Calu3 (cell line): ENCODE measurements at places on chromosomes 3 and 15.
A peak's percentile ranks its signal among the peaks of the same experiment; 100 is the strongest.

DNA sequence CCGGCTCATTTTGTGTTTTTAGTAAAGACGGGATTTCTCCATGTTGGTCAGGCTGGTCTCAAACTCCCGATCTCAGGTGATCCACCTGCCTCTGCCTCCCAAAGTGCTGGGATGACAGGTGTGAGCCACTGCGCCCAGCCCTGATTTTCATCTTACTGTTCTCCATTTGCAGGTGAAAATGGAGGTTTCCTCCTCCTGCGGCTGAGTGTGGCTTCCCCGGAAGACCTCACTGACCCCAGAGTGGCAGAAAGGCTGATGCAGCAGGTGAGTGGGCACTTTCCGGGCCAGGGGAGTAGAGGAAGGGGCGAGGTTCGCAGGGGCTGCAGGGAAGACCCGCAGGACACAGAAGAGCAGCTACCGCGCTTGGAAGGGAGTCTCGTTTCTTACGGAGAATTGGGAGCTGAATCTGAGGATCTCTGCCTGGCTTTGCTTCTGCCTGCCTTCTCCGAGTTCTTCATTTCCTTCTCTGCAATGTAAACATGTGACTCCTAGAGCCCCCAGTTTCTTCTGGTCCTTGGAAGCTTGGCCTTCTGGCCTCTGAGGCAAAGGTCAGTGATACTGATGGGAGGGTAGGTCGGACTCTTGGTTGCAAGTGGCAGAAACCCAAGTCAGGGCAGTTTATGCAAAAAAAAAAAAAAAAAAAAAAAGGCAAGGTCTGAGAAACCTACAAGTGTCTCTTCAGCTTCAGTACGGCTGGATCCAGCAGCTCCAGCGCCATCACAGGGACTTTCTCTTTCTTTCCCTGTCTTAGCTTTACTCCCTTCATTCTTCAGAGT lies 8.9 kb downstream of the MUC20 start:
- H3K4me3 ChIP-seq: no peak overlapping the region
- no peaks in the 10 kb centered on the region for H3K27me3 ChIP-seq
- no peaks in the 10 kb centered on the region for H3K4me1 ChIP-seq
- no peak overlapping the region for H3K27ac ChIP-seq
- H3K36me3 ChIP-seq: peaks cover 31% of the 10 kb centered on the region

- H3K36me3 ChIP-seq: no peaks in the 10 kb centered on the region
- peaks cover 76% of the 10 kb centered on the region for H3K27me3 ChIP-seq
Observed at GRCh38 chr3:184549796-184550577, 11.6 kb upstream of the EPHB3 start.

DNA sequence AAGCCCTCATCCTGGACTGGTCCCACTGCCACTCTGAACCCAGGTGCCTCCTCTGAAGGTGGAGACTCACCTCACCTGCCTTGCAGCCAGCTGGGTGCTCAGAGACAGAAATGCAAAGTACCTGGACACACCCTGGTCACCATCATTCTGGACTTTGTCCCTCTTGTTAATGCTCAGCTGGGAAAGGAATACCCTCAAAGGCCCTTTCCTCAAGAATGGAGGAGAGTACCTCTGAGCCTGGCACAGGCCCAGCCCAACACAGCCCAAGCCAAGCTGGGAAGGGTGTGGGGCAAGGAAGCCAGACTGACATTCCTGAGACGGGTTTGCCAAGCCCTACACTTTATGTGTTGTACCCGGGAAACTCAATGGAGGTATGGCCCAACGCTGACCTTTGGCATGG lies 983 bp upstream of the ALAS1 start:
- H3K27ac ChIP-seq: peak overlapping the region; percentile 97
- H3K4me1 ChIP-seq: peaks cover 33% of the 10 kb centered on the region
- peak; percentile 84 for DNase-seq
- peak overlapping the region; percentile 96 for H3K4me3 ChIP-seq
- H3K27me3 ChIP-seq: no peaks in the 10 kb centered on the region
- H3K36me3 ChIP-seq: peaks cover 46% of the 10 kb centered on the region

- no peak overlapping the region for H3K4me3 ChIP-seq
- H3K27ac ChIP-seq: no peak overlapping the region
- DNase-seq: no peak
- no peaks in the 10 kb centered on the region for H3K4me1 ChIP-seq
- peaks cover 21% of the 10 kb centered on the region for H3K27me3 ChIP-seq
- H3K36me3 ChIP-seq: no peaks in the 10 kb centered on the region
Observed at GRCh38 chr3:14505001-14505802, 34.9 kb downstream of the GRIP2 start.

DNA sequence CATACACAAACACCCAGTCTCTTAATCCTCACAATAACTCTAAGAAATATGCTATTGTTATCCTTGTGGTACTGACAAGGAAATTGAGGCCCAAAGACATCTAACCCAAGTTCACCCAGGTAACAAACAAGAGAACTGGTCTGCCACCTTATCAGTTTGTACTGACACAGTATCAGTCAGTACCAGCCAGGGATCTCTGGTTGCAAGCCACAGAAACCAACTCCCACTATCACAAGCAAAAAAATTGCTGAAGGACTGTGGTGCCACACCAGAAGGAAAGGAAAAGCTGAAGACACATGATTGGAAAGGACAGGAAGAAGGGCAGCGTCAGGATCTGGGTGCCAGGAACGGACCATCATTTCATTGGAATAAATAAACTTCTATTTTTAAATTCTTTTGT lies 63.8 kb upstream of the GLCE start:
- DNase-seq: no peak
- H3K4me1 ChIP-seq: peaks cover 25% of the 10 kb centered on the region
- H3K27me3 ChIP-seq: peaks cover 83% of the 10 kb centered on the region
- no peaks in the 10 kb centered on the region for H3K36me3 ChIP-seq
- no peak overlapping the region for H3K27ac ChIP-seq

GRCh38 chr3:168647582-168647981 lies 551.9 kb upstream of the GOLIM4 start:
- no peaks in the 10 kb centered on the region for H3K27me3 ChIP-seq
- no peaks in the 10 kb centered on the region for H3K4me1 ChIP-seq
- H3K36me3 ChIP-seq: no peaks in the 10 kb centered on the region
- no peak overlapping the region for H3K4me3 ChIP-seq
- no peak overlapping the region for H3K27ac ChIP-seq

- H3K27me3 ChIP-seq: no peaks in the 10 kb centered on the region
- H3K27ac ChIP-seq: no peak overlapping the region
- DNase-seq: no peak
Observed at GRCh38 chr3:167854063-167854462, 118.5 kb downstream of the SERPINI1 start.

GRCh38 chr3:57556459-57557084 lies 498 bp downstream of the PDE12 start:
- no peaks in the 10 kb centered on the region for H3K27me3 ChIP-seq
- H3K4me3 ChIP-seq: peak overlapping the region; percentile 58
- peak; percentile 11 for DNase-seq
- H3K4me1 ChIP-seq: no peaks in the 10 kb centered on the region

DNA sequence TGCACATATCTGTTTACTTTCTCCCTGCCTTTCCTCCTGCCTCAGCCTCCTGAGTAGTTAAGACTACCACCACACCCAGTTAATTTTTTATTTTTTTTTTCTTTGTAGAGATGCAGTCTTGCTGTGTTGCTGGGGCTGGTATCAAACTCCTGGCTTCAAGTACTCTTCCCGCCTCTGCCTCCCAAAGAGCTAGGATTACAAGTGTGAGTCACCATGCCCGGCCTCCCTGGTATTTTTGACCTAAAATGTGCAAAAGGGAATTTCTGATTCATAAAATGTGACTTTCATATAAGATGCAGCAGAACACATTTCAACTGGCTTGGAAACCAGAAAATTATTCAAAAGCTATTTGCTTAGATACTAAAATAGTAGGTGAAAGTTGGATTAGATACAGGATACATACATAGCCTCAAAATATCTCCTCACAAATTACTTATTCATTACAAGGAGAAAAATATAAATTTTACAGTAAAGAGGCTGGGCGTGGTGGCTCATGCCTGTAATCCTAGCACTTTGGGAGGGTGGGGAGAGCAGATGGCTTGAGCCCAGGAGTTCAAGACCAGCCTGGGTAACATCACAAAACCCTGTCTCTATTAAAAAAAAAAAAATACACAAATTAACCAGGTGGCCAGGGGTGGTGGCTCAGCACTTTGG lies 32.0 kb downstream of the MAP4 start:
- no peak for DNase-seq
- H3K27ac ChIP-seq: no peak overlapping the region
- no peaks in the 10 kb centered on the region for H3K27me3 ChIP-seq
- H3K4me1 ChIP-seq: peaks cover 16% of the 10 kb centered on the region

- no peaks in the 10 kb centered on the region for H3K27me3 ChIP-seq
- no peaks in the 10 kb centered on the region for H3K36me3 ChIP-seq
- H3K4me3 ChIP-seq: no peak overlapping the region
Observed at GRCh38 chr3:81741216-81741615, 20.2 kb downstream of the GBE1 start.

GRCh38 chr3:39166134-39166710 lies 12.8 kb upstream of the CSRNP1 start:
- H3K27me3 ChIP-seq: no peaks in the 10 kb centered on the region
- H3K27ac ChIP-seq: peak overlapping the region; percentile 13
- no peak overlapping the region for H3K4me3 ChIP-seq
- DNase-seq: no peak
- no peaks in the 10 kb centered on the region for H3K36me3 ChIP-seq

DNA sequence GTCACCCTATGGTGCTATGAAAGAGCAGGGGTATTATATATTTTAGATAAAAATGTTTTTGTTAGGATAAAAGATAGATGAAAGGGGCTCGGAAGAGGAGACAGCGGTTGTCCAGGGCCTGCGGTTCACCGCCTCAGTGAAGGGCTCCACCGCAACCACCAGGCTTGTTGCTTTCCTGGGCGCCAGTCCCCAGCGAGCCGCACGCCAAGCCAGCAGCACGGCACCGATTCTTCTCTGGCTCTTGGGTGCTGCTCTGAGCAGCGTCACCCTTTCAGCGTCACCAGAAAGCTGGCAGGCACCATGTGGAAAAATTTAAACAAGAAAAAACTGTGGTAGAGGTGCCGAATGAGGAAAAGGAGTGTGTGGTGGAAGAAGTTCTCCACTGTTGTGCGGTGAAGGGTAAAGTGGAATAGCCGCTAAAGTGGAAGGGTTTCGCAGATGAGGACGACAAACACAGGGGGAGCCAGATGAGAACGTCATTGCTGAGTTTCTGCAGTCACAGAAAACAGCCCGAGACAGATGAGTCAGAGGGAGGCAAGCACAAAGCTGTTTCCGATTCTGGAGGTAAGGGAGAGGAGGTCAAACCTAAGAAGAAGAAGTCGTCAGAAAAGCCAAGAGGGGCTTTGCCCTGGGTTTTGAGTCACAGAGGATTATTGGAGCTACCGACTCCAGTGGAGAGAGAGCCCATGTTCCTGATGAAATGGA lies 569.2 kb downstream of the ZBBX start:
- H3K27me3 ChIP-seq: no peaks in the 10 kb centered on the region
- H3K4me3 ChIP-seq: no peak overlapping the region
- DNase-seq: no peak
- peaks cover 8% of the 10 kb centered on the region for H3K4me1 ChIP-seq

GRCh38 chr3:126880901-126881300 lies 102.0 kb upstream of the PLXNA1 start:
- no peak for DNase-seq
- no peak overlapping the region for H3K27ac ChIP-seq
- no peak overlapping the region for H3K4me3 ChIP-seq
- H3K27me3 ChIP-seq: no peaks in the 10 kb centered on the region
- H3K36me3 ChIP-seq: no peaks in the 10 kb centered on the region

- no peak overlapping the region for H3K4me3 ChIP-seq
- no peak overlapping the region for H3K27ac ChIP-seq
- no peaks in the 10 kb centered on the region for H3K36me3 ChIP-seq
Observed at GRCh38 chr15:87732976-87733375, 523.6 kb downstream of the NTRK3 start.

GRCh38 chr3:143016321-143016972 lies 15.1 kb downstream of the U2SURP start:
- peaks cover 61% of the 10 kb centered on the region for H3K36me3 ChIP-seq
- DNase-seq: no peak
- H3K4me1 ChIP-seq: no peaks in the 10 kb centered on the region
- no peak overlapping the region for H3K27ac ChIP-seq

- H3K27me3 ChIP-seq: no peaks in the 10 kb centered on the region
- DNase-seq: no peak
- peaks cover 33% of the 10 kb centered on the region for H3K36me3 ChIP-seq
- no peak overlapping the region for H3K27ac ChIP-seq
- peaks cover 30% of the 10 kb centered on the region for H3K4me1 ChIP-seq
Observed at GRCh38 chr3:129393271-129393670, 35.2 kb downstream of the EFCAB12 start.

GRCh38 chr3:8253201-8253600 lies 248.4 kb upstream of the LMCD1 start:
- H3K4me1 ChIP-seq: no peaks in the 10 kb centered on the region
- no peak overlapping the region for H3K27ac ChIP-seq
- no peak for DNase-seq

DNA sequence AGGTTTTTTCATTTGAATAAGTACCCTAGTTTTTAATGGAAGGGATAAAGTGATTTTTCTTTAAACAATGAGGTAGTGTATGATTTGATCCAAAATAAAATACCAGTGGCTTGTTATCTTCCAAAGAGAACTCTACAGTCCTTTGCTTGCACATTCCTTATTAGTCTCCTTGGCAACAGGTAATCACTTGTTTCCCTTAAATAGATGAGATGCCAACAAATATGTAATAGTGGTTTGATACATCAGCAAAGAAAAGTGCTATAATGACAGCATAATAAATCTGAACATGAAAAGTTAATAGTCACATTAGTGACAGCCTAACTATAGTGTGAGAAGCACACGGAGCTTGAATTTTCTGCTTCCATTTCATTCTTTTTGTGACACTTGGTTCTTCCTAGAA lies 360.2 kb downstream of the ZNF385D start:
- H3K27me3 ChIP-seq: no peaks in the 10 kb centered on the region
- no peak overlapping the region for H3K27ac ChIP-seq
- H3K4me1 ChIP-seq: peaks cover 23% of the 10 kb centered on the region
- no peak for DNase-seq

GRCh38 chr3:148450819-148451218 lies 246.9 kb upstream of the AGTR1 start:
- no peaks in the 10 kb centered on the region for H3K36me3 ChIP-seq
- DNase-seq: peak; percentile 15
- H3K4me3 ChIP-seq: no peak overlapping the region
- H3K27ac ChIP-seq: peak overlapping the region; percentile 26

GRCh38 chr15:92801774-92802464 lies 98.2 kb upstream of the CHD2 start:
- peaks cover 35% of the 10 kb centered on the region for H3K4me1 ChIP-seq
- H3K27me3 ChIP-seq: no peaks in the 10 kb centered on the region
- H3K4me3 ChIP-seq: no peak overlapping the region
- H3K27ac ChIP-seq: peak overlapping the region; percentile 38
- peaks cover 26% of the 10 kb centered on the region for H3K36me3 ChIP-seq
